ENCODE measurements at places on chromosomes 4 and X.

GRCh38 chr4:180280076-180280475 is 1963.1 kb upstream of the TENM3 start:
- no peak for DNase-seq

DNA sequence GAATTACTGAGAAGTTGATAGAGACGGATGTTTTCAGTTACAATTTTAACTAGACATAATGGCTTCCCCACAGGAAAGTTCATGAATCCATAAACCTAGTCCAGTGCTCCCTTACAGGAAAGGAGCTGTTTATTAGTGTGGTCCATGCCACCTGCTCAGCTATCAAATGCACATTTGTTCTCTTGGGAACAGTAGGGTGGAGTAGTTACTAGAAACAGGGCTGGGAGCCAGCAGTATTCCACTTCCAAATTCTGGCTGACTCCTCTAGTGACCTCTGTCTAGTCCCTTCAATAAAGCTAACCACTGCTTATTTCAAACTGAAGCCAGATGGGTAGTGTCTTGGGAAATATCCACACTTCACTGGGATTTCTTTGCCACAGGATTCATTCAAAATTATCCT is 88.4 kb upstream of the TLL1 start:
- no peak for DNase-seq

GRCh38 chr4:95980877-95981360 is 141.0 kb downstream of the PDHA2 start:
- no peak for DNase-seq

GRCh38 chrX:12901486-12901885 is 4.9 kb upstream of the TLR8 start:
- no peak for DNase-seq

DNA sequence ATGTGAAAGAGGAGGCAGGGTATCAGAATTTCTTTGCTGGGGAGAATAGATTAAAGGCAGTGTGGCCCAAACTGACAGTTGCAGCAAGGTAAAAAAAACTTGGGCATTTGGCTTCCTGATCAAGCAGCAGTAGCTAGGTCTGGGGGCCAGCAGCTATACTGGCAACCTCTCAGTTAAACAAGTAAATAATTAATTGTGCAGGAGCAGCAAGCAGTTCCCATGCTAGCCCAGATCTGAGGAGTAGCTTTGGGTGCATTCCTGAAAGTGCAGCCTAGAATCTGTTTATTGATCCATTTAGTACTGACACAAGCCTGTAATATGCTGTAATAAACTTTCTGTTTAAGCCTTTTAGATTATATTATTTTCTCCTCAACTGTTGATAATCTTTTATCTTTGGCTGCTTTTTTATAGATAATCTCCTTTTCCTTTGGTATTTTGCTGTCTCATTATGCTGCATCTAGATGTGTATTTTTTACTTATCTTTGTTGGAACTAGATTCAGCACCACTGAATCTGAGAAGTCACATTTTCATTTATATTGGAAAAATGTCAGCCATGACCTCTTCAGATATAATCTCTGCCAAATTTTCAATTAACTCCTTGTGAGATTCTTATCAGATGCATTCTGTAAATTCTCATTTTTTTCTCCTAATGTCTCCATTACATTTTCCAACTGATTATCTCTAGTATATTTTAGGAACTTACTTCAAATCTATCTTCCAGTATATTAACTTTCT is 276.3 kb downstream of the STPG2 start:
- DNase-seq: no peak

DNA sequence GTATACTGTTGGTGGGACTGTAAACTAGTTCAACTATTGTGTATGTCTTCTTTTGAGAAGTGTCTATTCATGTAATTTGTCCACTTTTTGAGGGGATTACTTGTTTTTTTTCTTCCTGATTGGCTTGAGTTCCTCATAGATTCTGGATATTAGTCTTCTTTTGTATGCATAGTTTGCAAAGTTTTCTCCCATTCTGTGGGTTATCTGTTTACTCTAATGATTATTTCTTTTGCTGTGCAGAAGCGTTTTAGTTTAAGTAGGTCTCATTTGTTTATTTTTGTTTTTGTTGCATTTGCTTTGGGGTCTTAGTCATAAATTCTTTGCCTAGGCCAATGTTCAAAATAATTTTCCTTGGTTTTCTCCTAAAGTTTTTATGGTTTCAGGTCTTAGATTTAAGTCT is 26.6 kb upstream of the ANTXR2 start:
- DNase-seq: no peak

DNA sequence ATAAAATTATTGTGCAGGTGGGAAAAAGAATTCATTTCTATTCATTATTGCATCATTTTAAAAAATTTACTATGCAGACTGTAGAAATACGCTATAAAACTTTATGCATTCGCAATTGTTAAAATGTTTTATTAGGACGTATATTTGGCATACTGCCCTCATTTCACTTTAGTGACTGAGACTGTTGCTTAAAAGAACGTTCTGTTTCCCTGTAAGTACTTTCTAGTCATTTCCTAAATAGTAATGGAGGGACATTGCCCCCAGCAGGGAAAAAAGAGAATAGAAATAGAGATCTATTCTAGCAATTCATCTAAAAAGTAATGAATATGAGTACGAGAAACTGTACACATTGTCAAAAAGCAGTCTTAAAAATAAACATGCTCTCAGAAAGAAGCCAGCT is 1295.8 kb upstream of the TENM3 start:
- no peak for DNase-seq

DNA sequence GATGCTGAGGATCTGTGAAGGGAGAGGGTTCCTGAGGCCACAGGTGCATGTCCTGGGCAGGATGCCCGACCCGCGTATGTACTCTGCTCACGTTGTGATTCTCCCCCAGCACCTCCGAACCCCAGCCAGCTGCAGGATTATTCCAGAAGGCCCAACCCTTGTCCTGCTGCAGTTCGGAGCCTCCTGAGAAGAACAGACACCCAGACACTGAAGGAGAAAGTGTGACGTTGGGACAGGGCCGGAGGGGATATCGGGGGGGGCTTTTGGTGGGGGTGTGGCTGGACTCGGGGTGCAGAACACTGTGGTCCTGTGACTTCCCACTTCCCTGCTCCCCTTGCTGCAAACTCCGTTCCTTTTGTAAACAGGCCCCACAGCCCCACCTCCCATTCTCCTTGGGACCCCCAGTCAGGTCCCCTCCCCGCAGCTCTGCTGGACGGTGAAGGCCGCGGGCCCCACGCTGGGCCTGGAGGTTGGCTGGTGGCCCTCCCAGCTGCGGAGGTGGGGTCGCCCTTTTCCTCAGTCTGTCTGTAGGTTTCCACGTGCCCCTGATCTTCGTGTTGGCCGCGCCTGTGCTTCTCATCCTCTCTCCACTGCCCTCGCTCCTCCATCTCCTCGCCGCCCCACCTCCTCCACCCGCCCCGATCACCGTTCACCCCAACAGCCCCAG is 83.0 kb upstream of the ADRA2C start:
- no peak for DNase-seq

DNA sequence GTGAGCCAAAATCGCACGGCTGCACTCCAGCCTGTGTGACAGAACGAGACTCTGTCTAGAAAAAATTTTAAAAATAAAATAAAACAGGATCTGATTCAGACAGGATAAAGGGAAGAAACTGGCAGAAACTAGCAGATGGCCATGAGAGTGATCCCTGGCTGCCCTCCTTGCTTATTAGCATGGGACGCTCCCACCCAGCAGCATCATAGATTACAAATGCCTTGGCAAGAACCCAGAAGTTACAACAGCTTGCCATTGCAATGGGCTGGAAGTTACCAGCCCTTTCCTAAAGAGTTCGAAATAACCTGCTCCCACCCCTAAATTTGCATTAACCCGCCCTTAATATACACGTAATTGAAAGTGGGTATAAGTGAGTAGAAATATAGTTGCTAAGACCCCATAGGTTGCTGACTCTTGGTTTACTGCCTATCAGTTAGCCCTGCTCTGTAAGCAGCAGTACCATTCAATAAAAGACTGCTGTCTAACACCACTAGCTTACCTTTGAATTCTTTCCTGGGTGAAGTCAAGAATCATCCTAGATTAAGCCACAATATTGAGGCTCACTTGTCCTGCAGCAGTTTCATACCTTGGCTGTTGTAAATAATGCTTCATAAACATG is 9.1 kb upstream of the XAGE2 start:
- DNase-seq: no peak

GRCh38 chrX:118347736-118348135 is 1.8 kb downstream of the WDR44 start:
- no peak for DNase-seq

DNA sequence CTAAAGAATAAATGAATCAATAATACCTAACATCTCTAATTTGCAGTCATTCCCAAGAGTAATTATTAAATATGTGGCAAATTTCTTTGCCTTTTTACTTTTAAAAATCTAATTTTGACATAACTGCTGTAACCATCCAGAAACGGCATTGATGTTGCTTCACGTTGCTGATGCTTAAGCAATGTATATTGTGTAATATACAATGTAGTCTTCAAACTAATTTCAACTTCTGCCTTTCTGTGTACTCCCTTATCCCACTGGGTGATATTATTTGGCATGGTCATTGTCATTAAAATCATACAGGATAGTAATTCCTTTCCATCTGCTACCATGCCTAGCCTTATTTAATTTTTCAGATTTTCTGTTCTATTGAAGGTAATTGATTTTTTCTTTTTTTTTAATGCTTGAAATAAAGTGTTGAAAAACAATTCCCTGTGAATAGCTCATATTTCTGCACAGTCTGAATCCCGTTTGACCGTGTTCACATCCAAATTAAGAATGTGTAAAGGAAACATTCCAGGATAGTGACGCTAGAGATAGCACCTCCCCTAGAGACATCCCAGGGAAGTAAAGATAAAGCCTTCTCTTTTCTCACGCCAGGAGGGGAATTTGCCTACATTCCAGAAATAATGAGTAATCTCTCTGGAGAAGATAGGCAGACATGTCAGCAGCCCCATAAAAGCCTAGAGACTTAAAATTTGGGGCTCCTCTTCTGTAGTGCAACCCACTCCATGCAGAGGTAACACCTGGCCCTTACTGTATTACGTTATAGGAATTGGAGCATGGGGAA is 8.6 kb downstream of the FAM200B start:
- DNase-seq: no peak

GRCh38 chr4:172951679-172952451 is 216.7 kb upstream of the GALNT7 start:
- DNase-seq: no peak

DNA sequence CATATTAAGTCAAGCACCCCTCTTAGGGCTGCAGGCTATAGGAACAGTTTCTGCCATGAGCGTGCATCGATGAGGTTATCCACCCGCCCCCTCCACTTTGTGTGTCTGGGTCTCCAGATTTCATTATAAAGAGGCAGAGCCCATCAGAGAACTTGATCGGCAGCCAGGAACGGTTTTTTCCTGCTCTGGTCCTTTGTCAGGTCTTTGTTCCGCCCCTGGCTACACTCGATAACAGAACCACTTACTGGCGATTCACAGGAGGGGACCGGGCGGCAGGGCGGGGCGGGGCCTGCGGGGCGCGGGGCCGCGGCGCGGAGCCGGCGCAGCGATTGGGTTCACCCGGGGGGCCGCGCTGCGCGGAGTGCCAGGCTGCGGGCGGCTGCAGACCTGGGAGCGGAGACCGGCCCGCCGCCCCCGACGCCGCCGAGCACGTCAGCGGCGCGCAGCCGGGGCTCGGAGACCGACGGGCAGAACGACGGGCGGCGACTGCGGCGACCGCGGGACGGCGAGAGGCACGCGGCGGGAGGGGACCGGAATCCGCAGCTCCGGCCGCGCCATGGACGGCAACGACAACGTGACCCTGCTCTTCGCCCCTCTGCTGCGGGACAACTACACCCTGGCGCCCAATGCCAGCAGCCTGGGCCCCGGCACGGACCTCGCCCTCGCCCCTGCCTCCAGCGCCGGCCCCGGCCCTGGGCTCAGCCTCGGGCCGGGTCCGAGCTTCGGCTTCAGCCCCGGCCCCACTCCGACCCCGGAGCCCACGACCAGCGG is at the start of gene SLC10A4:
Gene SLC10A4, plus strand, starts transcription at position 338 of the 771 bp plus-strand sequence. Its CDS starts 219 bp downstream, at position 557.
- no peak for DNase-seq

DNA sequence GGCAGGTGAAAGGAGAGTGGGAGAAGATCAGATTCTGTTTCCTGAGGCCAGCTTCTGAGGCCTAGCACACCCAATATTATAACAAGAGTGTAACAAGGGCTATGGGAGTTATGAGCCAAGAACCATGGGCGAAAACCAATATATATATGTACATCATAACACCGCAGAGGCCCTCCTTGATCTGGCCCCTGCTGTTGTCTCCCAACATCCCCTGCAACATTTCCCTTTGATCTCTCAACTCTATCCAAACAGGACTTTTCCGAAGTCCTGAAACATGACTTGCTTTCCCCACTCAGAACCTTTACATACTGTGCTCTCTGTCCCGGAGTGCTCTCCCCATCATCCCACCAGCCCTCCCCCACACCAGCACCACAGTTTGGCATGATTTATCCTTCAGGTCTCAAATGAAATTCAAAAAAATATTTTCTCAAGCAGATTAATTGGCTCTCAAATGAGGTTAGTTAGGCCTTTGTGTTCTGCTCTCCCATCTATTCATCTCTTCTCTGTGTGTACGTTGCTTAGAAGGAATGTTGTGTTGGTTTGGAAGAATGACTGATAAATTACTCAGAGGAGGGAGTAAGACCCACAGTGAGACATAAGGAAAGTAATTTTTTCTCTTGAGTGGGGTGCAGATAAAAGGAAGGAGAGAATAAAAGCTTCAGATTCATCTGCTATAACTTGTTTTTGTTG is 58.1 kb upstream of the SMIM10 start:
- DNase-seq: no peak

DNA sequence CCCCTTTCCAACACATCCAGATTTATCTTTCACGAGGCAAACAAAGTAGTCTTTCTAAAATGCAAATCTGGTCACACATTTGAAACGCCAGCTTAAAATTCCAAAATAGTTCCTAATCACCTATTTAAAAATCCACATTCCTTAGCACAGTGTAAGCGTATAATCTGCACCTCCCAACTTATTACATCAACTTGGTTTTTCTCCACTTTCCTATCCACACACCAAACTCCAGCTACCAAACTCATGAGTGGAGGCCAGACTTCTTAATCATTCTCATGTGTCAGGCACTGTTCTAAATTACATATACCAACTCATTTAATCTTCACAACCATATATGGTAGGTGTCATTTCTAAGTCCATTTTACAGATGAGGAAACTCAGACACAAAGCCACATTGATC is 33.8 kb downstream of the ENOX2 start:
- no peak for DNase-seq

DNA sequence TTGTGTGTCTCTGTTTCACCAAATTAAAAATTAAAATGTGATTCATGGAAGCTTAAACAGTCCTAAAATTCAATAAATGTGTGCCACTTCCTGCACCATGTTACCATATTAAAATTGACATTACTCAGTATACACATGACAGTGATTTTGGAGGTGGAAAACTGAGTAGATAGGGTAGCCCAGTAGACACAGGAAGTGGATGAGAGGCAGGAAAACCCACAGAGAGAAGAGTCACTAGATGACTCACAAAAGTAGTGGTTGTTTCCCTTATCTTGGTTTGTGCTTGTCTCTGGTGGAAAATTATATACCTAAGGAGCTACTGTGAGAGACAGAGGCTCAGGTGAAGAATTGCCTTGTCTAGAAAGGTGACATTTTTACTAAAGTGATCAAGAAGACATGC is 375.8 kb upstream of the CXorf51B start:
- DNase-seq: no peak

Measured in NCI-H1930 (cell line).